Activated T-helper 17 cell treated with anti-CD3 and anti-CD28 coated beads, Interleukin-2, amount 50 U/mL, for 72 hours (primary cell): ENCODE measurements at places on chromosomes 5 and 9. TPM values are rescaled to one million over a fixed set of nuclear protein-coding genes. Genes with fewer than 3 reads are reported as not detected.

The TMEM174 gene
- not detected for total RNA-seq

The PDZD2 gene
- 0.53 TPM for total RNA-seq

The FIBCD1 gene
- not detected for total RNA-seq

The FOXI1 gene
- not detected for total RNA-seq

The RGS7BP gene
- not detected for total RNA-seq
